ENCODE measurements at places on chromosomes 2 and 18.

GRCh38 chr2:38824906-38825305 is 46.9 kb downstream of the GEMIN6 start:
- DNase-seq = no peak

DNA sequence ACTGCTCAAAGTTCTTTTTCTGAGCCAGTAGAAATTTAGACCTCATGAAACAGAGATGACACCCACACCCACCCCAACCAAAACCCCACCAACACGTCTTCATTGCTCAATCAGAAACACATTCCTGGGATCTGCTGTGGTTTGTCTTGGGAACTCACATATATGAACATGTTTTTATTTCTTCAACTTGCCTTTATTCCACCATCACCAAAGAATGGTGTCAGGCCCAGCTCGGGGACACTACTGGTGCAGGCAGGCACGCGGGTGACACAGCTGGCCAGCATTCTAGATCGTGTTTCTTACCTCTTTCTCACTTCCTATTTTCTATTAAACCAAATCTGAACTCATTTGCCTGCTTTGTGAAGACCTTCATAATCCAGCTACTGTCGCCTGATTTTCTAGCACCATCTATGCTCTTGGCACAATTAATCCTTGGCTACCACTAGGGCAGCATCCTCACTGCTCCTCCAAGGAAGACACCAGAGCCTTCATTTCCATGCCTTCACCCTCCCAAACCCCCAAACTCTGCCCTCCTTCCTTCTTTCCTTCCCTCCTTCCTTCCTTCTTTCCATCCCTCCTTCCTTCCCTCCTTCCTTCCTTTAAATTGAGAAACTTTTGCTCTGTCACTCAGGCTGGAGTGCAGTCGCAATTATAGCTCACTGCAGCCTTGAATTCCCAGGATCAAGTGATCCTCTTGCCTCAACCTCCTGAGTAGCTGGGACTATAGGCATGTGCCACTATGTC is 157.1 kb downstream of the BCL2 start:
- DNase-seq = no peak

DNA sequence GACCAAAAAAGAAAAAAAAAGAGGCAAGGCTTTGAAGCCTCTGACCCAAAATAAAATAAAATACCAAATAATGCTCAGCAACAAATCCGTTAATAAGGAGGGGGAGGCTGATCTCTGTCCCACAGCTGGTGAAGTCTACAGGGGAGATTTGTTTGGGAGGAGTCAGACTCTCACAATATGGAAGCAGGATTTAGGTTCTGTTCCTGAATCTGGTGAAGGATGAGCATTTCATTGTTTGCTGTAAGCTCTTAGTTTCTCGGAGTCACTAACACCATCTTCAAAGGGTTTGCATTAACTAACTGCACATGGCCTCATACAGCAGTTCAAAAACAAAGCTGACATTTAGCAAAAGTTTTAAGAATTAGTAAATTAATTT is 339.4 kb upstream of the TNP1 start:
- DNase-seq = no peak

DNA sequence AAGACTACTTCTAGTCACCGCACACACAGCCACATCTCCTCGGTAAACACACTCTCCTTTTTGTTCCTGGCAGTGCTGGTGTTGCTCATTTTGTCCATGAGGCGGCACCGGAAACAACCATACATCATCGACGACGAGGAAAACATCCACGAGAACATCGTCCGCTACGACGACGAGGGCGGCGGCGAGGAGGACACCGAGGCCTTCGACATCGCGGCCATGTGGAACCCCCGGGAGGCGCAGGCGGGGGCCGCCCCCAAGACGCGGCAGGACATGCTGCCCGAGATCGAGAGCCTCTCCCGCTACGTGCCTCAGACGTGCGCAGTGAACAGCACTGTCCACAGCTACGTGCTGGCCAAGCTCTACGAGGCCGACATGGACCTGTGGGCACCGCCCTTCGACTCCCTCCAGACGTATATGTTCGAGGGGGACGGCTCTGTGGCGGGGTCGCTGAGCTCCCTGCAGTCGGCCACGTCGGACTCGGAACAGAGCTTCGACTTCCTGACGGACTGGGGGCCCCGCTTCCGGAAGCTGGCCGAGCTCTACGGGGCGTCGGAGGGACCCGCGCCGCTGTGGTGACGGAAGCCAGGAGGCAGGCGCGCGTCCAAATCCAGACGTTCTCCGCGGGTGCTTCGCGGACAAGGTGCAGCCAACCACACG is 221.0 kb downstream of the CDH20 start:
- no peak for DNase-seq

DNA sequence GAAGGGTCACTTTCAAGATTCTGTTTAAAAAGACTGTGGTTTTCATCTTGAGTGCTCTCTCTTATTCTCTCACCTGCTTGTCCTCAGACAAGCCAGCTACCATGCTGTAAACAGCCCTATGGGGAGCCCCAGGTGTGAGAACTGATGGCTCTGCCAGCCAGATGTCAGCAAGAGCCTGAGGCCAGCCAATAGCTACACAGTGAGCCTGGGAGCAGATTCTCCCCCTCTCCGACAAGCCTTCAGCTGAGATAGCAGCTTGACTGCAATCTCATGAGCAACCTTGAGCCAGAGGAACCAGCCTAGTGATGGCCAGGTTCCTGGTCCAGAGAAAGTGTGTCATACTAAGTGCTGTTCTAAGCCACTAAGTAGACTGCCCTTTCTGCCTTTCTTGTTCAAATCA is 272.1 kb downstream of the NAPG start:
- no peak for DNase-seq

- no peak for DNase-seq
These were observed 523.6 kb downstream of the PID1 start for GRCh38 chr2:228747483-228747882.

DNA sequence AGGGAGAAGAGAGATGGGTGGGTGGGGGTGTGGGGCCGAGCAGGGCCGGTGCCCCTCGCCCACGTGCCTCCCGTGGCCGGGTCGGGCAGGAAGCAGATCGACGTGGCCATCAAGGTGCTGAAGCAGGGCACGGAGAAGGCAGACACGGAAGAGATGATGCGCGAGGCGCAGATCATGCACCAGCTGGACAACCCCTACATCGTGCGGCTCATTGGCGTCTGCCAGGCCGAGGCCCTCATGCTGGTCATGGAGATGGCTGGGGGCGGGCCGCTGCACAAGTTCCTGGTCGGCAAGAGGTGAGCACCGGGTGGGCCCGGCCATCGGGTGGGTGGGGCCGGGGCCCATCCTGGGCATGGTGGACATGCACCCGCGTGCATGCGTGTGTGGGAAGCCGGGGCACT is 21.8 kb downstream of the ZAP70 start:
- DNase-seq = no peak

DNA sequence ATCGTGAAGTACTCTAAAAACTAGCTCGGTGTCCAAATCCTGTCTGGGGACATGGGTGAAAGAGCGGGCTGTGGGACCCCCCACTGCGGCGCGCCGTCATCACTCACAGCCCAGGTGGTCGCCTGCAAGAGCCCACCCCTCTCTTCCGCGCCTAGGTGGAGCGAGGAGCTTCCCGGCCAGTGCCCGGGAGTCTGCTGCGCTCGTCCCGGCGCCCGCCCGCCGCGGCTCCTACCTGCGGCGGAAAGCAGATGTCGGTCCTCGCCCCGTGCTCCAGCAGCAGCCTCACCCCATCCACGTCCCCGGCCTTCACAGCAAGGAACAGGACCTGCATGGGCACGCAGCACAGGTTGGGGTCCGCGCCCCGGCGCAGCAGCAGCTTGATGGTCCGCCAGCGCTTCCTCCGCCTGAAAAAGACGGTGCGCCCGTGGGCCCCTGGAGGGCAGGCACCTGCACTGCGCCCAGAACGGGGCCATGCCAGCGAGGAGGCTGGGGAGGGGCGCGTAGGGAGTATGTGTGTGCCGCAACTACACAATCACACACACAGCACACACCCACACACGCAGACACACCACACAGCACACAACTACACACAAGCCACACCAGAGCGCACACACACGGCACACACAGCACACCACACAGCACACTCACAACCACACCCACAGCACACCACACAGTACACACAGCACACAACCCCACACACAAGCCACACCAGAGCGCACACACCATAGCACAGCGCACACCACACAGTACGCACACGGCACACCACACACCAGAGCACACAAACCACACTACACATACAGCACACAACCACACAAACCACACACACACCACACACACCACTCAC is 37.4 kb downstream of the ANKMY1 start:
- DNase-seq = no peak

- DNase-seq = no peak
These were observed 405.5 kb upstream of the VWC2L start for GRCh38 chr2:214005337-214005736.

DNA sequence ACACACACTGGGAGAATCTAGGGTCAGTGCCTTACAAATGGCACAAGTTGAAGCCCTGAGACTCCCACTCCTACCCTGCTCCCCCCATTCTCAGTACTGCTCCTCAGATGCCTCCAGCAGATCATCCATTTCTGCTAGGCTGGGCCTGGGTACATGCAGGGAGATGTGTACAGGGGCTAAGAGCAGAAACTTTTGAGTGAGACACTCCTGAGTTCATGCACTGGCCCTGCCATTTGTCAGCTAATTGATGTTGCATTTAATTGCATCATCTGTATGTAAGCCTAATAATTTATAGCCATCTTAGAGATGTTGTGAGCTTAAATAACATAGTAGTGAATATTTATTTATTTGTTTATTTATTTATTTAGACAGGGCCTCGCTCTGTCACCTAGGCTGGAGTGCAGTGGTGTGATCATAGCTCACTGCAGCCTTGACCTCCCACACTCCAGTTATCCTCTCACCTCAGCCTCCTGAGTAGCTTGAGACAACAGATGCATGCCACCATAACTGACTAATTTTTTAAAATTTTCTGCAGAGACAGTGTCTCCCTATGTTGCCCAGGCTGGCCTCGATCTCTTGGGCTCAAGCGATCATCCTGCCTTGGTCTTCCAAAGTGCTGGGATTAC is 4.8 kb upstream of the CASP8 start:
- DNase-seq = no peak

DNA sequence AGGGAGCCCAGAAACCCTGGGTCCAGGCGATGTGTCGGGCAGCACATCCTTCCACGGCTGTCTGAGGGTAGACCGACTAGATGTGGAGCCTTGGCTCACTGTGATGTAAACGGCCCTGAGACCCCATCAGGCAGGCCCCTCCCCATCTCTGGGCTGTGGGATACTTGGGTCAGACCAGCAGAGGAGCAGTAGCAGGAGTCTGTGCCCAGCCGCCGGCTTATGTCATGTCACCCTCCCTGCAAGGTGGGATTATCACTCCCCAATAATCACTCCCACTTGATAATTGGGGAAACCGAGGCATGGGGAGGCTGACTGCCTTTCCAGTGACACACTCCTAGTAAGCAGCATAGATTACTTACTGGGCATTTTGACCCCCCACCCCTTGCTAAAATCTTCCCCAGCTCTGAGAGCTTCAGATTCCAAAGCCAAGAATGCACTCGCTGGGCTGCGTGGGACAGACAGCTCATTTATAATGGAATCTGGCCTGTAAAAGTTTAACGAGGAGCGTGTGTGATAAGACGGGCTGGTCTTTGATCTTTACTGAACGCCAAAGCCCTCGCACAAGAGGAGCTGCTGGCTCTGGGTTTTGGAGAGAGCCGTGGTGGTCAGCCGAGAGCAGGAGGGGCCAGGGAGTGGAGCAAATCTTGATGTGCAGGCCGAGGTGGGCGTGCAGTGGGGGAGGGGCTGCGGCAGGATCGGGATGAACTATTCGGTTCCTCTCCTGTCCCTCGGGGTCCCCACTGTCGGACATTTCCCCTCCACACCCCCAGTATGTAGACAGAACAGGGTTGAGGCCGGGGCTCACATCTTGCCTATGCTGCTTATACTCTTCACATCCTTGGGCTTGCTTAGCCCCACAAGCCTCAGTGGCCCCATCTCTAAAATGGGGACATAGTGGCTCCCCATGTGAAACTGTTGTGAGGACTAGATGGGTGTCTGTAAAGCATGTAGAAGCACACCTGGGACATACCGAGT is 200.0 kb downstream of the GLI2 start:
- no peak for DNase-seq

GRCh38 chr2:200039724-200040650 is 84.6 kb downstream of the MAIP1 start:
- DNase-seq = no peak

GRCh38 chr2:29751390-29751789 is 170.0 kb downstream of the ALK start:
- DNase-seq = no peak

GRCh38 chr18:5895876-5896740 is 786 bp upstream of the TMEM200C start:
- no peak for DNase-seq

DNA sequence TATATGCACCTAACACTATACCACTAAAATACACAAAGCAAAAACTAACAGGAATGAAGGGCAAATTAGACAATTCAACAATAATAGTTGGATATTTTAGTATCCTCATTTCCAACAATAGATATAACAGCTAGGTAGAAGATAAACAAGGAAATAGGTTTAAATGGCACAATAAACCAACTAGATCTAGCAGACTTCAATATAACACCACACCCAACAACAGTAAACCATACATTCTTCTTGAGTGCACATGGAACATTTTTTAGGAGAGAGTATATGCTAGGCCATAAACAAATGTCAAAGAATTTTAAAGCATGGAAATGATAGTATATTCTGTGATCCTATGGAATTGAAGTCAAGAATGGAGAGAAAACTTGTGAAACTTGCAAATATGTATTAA is 138.4 kb downstream of the NDUFA10 start:
- no peak for DNase-seq

- no peak for DNase-seq
These were observed 106.7 kb upstream of the BOD1L2 start for GRCh38 chr18:57040175-57040574.

- DNase-seq = no peak
These were observed 187.7 kb downstream of the SMAD7 start for GRCh38 chr18:48762836-48763718.

- no peak for DNase-seq
These were observed 1411.8 kb downstream of the LRP1B start for GRCh38 chr2:140718999-140719398.

DNA sequence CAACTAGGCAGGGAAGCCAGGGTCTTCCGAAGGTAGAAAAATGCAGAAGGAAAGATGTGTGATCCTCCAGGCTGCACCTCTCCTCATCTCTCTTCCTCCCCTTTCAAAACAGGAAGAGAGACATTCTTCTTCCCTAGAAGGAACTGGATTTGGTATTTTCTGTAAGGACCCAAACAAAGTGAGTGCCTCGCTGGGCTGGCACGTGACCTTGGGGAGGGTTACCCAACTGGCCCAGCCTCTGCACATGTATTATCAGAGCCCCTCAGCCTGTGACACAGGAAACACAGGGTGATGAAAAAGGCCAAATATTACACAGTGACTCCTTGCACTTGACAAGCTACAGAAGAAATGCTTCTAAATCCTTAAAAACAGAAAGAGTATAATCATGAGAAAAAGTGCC is 2.3 kb downstream of the HJURP start:
- no peak for DNase-seq

- no peak for DNase-seq
These were observed 126.0 kb upstream of the KLF7 start for GRCh38 chr2:207291625-207292252.

GRCh38 chr2:25899404-25899970 is 21.2 kb upstream of the ASXL2 start:
- no peak for DNase-seq

- DNase-seq = no peak
These were observed 170.0 kb downstream of the PDE11A start for GRCh38 chr2:177902395-177903163.

GRCh38 chr2:202608142-202608852 is 26.5 kb upstream of the FAM117B start:
- no peak for DNase-seq

All from stimulated activated CD8-positive, alpha-beta memory T cell treated with anti-CD3 and anti-CD28 coated beads, Interleukin-12 subunit alpha, Interleukin-12 subunit beta, amount 100 ng/mL, for 1 hour (primary cell).